ENCODE measurements at places on chromosomes 5 and 9.

GRCh38 chr9:116592970-116593369 lies 94.1 kb upstream of the TRIM32 start:
- peak; percentile 80 for DNase-seq

- DNase-seq = no peak
Measured at GRCh38 chr5:179183481-179183880, 123.3 kb downstream of the ZNF354C start.

DNA sequence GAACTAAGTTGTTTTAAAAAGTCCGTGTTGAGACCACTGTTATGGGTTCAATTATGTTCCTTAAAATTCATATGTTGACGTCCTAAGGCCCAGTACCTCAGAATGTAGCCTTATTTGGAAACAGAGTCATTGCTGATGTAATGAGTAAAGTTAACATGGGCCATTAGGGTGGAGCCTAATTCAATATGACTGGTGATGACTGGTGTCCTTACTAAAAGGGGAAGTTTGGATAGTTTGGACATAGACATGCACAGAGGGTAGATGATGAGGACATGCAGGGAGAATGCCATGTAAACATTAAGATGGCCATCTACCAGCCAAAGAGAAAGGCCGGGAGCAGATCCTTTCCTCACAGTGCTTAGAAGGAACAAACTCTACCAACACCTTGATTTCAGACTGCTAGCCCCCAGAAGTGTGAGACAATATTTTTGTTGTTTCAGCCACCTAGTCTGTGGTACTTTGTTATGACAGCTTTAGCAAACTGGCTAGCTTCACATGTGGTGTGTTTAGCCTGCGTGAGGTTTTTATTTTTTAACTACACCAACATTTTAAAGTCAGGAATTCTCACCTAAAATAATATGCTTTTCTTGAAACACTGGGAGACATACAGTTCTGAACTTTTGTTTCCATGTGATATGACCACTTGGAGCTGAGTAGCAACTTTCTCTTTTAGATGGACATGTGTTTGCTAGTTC lies 135.3 kb downstream of the YIPF5 start:
- no peak for DNase-seq

DNA sequence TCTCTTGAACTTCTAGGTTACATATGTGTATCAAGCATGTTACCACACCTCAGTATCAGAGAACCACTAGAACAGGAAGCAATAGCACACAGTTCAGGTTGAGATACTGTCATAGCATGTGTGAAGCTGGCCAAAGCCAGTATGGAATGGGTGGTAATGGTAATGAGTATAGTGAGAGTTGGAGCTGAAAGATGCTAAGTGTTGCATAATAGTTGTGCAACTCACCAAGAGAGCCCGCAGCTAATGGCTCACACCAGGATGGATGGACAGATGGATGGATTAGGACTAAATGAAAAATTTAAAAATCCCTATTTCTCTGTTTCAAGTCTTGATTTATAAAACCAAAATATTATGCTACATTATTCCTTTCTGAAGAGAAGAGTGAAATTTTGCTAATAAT lies 53.4 kb upstream of the KCNN2 start:
- no peak for DNase-seq

DNA sequence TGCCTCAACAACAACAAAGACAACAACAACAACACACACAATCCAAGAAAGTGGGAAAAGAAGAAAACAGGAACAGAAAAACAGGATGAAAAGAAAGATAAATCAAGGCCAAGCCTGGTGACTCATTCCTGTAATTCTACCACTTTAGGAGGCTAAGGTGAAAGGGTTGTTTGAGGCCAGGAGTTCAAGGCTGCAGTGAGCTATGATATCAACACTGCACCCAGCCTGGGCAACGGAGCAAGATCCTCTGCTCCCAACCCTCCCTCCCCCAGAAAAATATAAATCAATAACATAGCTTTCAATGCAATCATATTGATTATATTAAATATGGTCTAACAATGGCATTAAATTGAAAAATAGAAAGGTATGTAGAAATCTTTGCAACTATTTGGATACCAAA lies 32.1 kb downstream of the CENPK start:
- no peak for DNase-seq

GRCh38 chr9:32502464-32502863 lies 23.5 kb downstream of the RIGI start:
- DNase-seq = no peak

- DNase-seq = no peak
Measured at GRCh38 chr5:97245386-97245785, 62.3 kb upstream of the RIOK2 start.

- no peak for DNase-seq
Measured at GRCh38 chr5:149995385-149996204, 4.9 kb downstream of the TIGD6 start.

DNA sequence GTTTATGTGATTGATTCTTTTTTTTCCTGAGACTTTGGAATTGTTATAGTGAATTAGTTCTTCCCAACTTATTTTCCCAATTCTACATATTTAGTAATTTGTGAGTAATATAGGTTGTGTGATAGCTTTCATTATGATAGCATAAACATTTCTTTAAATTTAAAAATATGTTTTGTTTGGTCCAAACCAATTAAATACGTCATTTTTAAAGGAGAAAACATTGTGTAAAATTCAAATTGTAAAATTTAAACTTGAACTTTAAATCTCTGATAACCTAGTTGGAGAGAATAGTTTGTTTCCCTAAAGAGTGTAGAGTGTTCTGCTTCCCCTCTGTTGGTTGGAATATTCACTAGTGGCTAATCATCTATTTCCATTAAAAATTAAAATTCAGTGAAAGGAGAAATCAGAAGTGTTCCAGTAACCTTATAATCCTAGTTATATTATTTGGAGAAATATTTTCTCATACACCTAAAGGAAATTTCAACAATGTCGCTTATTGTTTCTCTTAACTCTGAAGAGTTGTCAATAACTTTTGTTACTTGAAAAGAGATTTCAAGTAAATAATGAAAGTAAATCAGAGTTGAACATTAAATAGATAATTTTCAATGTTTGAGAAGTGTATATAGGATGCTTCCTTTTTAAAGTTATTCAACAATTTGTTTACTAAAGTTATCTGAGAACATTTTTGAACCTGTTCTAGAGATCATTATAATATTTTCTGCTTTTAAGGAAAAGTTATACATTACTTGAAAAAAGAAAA lies 2.9 kb downstream of the NIPBL start:
- DNase-seq = no peak

DNA sequence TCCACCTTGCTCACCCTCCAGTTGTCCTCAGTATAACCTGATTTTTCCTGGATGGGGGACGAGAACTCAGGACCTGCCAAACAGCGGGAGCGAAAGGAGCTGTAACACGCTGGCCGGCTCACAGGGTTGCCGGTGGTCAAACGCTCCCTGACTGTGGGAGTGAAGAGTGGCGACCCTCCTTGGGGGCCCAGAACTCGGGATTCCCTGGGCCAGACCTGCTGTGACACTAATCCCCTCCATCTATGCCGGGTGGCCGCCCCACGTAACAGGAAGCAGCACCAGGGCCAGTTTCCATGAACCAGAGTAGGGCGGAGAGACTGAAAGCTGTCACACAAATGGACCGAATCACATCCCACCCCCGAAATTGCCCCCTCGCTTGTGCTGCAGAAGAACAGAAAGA lies 1809.2 kb upstream of the ACO1 start:
- DNase-seq = no peak

DNA sequence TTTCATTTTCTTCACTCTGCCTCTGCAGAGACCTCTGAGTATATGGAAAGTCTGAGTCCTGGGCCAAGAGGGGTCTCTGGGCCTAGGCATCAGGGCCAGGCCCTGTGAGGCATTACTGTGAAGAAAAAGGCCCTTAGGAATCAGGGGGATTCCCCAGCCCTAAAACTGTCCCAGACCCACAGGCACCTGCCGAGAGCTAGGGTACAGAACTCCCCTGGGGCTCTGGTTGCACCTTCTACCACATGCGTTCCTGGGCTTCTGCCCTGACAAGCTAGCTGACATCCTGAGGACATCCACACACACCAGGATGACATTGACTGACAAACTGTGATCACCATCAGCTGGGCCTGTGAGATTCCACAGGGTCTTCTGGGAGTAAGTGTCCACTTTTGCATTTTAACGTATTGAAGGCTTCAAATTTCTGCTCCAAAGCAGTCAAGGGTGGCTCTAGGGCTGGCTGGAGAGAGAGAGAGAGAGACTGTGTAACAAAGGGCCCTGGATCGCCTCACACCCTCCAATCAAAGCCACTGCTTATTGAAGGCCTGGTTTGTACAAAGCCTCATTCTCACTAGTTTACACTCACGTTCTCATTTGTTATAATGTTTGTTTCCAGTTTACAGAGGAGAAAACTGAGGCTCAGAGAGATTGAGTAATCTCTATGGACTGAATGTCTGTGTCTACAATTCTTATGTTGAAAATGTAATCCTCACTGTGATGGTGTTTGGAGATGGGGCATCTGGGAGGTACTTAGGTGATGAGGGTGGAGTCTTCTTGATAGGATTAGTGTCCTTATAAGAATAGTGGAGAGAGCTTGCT lies 45.1 kb downstream of the TGFBI start:
- no peak for DNase-seq

- DNase-seq = no peak
Measured at GRCh38 chr5:178363501-178364325, 131.1 kb upstream of the PHYKPL start.

DNA sequence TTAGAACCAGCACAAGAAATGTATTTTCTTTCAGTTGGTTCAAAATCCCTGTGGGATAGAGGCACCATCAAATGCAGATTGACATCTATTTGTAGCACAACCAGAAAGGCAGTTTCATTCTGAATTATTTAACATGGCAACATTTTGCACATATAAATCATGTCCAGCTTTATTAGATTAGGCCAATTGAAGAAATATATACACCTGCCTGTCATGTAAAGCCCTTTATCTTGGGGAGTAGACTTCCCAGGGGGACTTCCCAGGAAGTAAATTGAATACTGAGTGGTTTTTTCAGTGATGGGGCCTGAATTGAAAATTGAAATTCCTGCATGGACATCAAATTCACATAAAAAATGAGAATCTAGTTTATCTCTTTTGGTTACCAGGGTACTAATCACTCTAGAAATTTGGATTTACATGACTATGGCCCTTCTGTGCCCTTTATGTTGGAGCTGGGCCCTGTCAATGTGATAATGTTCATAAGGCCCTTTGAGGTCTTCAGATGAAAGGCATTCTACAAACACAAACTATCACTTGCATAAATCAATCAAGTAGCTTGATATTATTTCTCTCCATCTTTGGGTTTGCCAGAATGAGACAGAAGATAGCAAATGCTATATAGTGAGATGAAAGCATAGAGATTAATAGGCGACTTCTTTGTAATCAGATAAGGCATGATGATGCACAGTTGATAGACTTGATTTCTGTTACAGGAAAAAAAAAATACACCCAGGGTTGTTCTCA lies 26.2 kb upstream of the ZNF608 start:
- no peak for DNase-seq

DNA sequence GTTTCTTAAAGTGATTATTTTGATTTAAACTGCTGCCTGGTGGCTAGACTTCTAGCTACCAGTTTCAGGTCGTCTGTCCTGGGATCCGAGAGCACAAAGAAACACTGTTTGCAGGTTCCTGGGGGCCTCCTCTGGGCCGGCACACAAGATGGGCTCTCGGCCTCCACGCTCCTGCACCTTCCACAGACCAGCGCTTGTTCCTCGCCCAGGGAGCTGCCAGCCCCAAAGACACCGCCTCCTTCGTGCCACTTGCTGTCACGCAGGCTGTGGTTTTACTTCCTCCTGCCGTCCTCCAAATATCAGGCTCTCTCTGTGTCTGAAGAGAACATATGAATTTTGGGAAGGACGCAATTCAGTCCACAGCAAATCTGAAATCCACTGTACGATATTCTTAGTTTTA lies 105.8 kb downstream of the ROR2 start:
- DNase-seq = no peak

DNA sequence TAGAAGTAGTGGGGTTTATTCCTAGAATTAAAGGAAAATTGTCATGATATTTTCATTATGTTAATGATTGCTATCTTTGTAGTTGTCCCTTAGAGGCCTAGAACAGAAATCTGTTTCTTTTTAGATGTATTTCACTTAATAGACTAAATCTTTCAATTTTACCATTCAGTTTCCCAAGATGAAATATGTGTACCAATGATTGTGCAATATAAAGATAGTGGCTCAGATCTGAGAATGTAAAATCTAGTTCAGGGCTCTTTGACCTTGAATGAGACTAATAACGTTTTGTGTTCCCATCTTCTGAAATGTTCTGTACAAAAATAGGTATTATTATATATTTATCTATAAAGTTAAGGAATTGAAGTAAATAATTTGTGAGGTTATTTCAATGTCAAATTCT lies 947.9 kb downstream of the DTWD2 start:
- no peak for DNase-seq

- DNase-seq = no peak
Measured at GRCh38 chr5:100434815-100435214, 100.4 kb upstream of the FAM174A start.

GRCh38 chr9:112145886-112146285 lies 29.2 kb downstream of the SUSD1 start:
- no peak for DNase-seq

Measured in GM03348 (cell line).